Suppressor macrophage treated with lipopolysaccharide for 4 hours (primary cell): ENCODE measurements at places on chromosomes 7 and 10.

DNA sequence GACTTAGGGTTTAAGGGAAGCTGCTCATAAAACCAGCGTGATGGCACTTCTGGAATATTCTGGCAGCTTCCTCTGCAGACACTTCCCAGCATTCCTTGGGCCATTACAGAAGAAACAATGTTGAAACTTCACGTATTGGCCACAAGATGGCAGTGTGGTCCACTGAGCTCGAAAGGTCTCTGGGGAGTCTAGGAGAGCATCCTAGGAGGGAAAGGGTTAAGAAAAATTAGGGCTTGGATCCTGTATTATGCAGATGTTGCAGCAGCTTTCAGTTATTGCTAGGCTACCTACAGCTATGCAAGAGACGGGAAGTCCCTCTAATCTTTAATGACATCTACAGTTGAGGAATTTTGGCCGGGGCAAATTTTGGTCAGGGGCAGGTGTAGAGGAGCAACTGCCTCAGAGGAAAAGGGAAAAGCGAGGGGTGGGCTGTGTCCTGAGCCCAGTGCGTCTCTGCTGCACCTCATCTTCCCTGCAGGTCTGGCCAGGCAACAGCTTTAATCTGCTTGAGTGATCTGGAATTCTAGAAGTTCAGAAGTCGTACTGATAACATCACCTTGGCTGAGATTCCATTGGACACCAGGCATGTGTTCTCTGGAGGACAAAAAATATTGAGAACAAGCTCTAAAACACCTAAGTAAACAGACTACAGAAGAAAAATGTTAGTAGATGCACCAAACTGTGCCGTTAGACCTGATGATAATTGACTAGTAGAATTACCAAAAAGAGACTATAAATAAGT lies 220.8 kb upstream of the PRSS58 start:
- peak; percentile 54 for DNase-seq

DNA sequence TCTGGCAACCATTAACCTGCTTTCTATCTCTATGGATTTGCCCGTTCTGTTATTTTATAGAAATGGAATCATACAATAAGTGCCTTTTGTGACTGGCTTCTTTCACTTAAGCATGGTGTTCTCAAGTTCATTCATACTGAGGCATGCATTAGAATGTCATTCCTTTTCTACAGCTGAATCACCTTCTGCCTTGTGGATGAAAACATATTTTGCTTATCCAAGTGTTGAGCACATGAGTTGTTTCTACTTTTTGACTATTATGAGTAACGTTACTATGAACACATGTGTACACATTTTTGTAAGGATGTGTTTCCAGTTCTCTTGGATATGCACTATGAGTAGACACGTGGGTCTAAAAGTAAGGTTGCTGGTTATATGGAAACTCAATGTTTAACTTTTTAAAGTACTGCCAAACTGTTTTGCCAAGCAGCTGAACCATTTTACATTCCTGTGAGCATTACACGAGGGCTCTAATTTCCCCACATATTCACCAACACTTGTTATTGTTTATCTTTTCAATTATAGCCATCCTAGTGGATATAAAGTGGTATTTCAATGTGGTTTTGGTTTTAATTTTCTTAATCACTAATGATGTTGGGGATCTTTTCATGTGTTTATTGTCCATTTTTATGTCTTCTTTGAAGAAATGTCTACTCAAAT lies 241.3 kb downstream of the FANK1 start:
- no peak for DNase-seq

- DNase-seq: peak; percentile 69
These were observed 23.6 kb upstream of the PRSS37 start for GRCh38 chr7:141864765-141865447.

DNA sequence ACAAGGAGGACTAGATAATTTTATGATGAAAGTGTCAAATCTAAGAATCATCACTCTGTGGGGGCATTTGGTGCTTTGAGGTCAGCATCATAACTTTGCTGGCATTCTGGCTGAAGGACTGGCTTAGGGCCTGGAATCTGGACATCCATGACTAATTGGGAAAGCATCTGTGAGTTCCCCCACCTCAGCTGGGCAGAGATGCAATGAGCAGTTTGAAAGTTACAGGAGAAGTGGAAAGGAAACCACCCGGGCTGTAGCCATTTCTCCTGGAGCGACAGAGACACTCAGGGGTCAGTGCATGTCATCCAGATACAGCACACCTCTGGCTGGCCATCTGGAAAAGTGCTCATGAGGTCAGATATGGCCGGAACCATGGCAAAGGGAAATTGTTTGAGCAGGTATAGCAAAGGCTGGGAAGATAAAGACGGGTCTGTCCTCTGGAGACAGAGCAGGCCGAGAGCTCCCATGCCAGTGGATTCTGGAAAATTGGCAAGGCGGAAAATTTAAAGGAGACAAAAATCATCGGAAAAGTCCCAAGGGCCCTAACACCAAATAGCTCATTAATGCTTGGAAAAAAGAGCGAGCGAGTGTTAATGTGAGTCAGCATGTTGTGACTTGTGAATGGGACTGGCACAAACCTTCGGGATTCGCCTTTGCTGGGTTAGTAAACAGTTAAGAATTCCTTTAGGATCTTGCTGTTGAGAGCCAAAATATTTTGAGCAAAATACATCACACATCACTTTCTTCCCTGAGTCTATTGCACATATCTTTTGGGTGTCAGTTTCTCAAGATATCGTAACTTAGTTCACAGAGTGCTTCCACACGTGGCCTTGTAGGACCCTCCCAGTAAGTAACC lies 188.4 kb upstream of the AGK start:
- no peak for DNase-seq

DNA sequence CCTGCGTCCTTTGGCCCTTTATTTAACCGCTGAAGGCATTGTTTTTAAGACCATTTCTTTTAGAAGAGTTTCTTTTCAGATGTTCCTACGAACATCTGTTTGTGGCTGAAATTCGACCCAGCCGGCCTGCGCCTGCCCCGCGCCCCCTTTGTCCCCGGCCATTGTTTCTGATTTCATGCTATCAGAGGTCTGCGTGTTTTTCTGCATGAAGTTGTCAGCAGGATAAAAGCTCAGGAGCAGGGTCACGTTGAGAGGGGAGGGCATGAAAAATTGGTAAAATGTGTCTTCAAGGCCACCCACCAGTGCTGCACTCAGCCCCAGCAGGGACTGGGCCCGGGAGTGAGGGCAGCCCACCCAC lies 43.1 kb downstream of the NKX6-2 start:
- DNase-seq: no peak

DNA sequence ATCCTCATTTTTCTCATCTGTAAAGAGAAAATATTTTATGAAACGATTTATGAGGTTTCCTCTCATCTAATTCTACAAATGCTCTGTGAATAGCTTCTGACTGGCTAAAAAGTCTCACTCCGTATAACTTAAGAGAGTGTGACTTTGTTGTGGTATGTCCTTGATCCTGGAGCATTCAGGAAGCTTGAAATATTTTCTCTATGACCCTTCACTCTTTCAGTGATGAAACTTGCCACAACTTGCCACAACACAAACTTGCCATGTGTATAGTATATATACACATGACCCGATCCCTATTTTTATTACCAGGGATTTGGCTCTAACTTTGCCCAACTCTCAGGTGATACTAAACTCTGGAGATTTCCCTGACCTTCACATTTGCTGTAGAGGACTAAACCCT lies 74.1 kb downstream of the TES start:
- DNase-seq: no peak

GRCh38 chr7:18191341-18191740 lies 163.7 kb upstream of the PRPS1L1 start:
- DNase-seq: no peak

DNA sequence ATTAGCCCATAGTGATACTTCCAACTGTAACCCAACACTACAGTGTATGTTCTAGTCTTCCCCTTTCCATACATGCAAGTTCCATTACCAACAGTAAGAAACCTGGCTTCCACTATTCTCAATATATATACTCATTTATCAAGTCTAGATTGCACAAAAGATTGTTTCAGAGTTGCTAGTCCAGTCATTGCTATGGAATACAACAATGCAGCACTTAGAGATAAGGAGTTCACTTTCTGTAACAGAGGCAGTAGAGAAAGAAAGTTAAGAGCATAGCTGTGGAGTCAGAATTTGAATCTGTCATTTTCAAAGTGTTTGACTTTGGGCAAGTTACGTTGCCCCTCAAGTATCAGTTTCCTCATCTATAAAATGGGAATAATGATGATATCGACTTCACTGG lies 90.1 kb downstream of the RTKN2 start:
- DNase-seq: no peak

DNA sequence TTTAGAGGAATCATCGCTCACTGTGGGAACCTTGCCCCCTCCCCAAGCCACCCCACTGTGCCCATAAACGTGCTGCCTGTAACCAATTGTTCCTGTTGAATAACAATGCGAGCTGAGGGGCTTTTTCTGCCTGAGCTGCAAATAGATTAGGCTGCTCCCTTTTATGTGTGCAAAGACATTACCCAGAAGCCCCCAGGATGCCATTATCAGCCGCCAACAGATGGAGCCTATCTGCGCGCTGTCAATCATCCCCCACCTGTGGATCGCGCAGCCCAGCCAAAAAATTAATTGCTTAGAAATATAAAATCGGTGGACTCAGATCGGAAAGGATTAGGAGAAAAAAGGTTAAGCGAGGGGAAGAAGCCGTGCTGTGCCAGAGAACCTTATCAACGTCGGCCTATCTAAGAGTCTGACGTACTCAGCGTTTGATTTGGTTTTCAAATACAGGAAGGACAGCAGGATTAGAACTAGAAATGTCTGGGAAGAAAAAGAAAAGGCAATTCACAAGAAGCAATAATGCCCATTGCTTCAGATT lies 167.3 kb upstream of the MYO3A start:
- DNase-seq: no peak

GRCh38 chr7:157808042-157808441 lies 471.2 kb downstream of the DNAJB6 start:
- no peak for DNase-seq

DNA sequence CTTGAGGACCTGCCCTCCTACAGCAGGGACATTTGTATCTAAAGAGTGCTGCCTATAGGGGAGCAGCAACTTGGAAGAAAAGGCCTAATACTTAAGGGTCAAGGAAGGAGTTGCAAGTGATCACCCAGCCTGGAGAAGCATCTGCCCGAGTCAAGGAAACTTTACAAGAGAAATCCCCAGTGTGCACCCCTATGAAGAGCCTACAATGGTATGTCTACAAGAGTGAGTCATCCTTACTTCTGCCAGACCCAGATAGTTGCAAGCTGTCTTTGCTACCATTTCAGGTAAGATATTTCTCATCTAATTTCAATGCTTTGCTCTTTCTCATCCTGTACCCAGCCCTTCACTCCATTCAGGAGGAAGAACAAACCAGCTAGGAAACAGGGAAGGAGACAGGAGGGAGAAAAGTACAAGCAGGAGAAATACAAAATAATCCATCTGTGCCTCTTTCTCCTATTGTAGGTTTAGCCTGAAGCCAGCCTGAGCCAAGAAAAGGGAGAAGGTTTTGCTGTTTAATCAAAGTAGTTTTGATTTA lies 34.4 kb upstream of the AGR3 start:
- DNase-seq: no peak

DNA sequence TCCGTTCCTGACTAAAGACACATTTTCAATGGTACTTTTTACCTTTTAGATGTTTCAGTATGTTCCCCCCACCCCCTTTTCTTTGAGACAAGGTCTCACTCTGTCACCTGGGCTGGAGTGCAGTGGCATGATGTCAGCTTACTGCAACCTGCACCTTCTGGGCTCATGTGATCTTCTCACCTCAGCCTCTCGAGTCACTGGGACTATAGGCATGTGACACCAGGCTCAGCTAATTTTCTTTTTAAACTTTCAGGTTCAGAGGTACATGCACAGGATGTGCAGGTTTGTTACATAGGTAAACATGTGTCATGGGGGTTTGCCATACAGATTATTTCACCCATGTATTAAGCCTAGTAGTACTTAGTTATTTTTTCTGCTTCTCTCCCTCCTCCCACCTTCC lies 99.3 kb upstream of the RPA3 start:
- no peak for DNase-seq

- DNase-seq: no peak
These were observed 107.2 kb upstream of the GJD4 start for GRCh38 chr10:35497909-35498308.

- no peak for DNase-seq
These were observed 937.1 kb downstream of the CNTNAP2 start for GRCh38 chr7:147053746-147054145.

- no peak for DNase-seq
These were observed 11.4 kb upstream of the DOCK1 start for GRCh38 chr10:126893841-126894240.

DNA sequence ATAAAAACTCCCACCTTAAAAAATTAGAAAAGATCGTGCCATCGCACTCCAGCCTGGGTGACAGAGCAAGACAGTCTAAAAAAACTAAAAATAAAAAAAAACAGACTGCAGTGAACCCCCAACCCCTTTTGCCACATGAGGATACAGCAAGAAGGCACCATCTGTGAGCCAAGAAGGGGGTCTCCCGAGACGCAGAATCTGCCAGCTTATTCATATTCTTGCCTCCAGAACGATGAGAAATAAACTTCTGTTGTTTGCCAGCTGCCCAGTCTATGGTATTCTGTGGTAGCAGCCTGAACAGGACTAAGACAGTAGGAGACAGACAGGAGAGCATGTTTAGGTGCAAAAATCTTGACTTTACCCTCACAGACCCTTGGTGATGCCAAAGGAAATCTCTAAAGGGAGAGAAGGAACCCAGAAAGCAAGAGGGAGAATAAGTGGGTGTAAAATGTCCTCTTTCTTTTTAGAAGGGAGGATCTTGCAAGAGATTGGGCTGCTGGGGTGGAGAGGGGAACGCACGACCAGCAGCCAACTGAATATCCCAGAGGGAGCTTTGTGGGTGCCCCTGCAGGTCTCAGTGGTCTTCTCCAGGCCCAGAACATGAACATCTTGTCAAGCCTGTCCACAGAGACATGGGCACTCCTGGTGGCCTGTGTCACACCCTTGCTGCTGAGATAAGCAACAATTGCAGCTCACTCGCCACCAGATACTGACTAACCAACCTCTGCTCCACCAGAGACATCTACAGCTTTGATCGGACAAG lies 400.7 kb upstream of the FOXK1 start:
- no peak for DNase-seq

- DNase-seq: no peak
These were observed 64.3 kb downstream of the INSIG1 start for GRCh38 chr7:155361947-155362346.

- DNase-seq: no peak
These were observed 2.5 kb downstream of the SAP25 start for GRCh38 chr7:100570954-100571828.

DNA sequence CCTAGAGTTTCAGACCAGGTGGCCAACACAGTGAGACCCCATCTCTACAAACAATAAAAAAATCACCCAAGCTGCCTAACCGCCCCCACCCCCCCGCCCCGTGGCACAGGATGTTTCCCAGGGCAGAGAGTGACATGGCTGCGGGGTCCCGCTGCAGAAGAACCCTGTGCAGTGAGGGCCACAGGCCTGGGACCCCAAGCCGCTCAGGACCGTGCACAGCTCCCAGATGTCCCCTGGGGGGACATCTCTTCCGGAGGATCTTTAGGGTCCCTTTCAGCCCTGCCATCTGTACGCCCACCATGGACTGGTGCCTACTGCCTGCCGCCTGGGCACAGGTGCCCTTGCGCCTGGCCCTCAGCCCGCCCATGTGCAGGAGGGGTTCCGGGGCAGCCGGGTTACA lies 373.6 kb downstream of the DNAJB6 start:
- no peak for DNase-seq
